ENCODE measurements at places on chromosomes 2 and 18.

DNA sequence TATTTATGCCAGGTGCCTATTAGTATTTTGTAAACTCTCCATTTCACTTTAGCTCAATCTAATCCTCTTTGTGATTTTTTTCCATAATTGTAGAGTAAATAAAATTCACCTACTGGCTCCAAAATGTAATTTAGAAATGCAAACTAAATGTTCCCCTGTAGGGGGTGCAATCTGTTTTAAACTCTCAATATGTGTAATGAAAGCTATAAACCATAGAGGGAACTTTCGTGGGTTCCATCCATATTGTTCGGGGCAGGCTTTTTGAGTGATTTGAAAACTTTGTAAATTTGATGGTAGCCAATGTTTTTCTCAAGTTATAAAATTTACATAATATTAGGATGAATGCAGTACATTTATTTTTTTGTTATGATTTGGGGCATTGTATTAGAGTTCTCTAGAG lies 49.4 kb downstream of the TSPYL6 start:
- no peak for DNase-seq

- no peak for DNase-seq
Observed at GRCh38 chr18:35086704-35087103, 45.5 kb downstream of the MAPRE2 start.

DNA sequence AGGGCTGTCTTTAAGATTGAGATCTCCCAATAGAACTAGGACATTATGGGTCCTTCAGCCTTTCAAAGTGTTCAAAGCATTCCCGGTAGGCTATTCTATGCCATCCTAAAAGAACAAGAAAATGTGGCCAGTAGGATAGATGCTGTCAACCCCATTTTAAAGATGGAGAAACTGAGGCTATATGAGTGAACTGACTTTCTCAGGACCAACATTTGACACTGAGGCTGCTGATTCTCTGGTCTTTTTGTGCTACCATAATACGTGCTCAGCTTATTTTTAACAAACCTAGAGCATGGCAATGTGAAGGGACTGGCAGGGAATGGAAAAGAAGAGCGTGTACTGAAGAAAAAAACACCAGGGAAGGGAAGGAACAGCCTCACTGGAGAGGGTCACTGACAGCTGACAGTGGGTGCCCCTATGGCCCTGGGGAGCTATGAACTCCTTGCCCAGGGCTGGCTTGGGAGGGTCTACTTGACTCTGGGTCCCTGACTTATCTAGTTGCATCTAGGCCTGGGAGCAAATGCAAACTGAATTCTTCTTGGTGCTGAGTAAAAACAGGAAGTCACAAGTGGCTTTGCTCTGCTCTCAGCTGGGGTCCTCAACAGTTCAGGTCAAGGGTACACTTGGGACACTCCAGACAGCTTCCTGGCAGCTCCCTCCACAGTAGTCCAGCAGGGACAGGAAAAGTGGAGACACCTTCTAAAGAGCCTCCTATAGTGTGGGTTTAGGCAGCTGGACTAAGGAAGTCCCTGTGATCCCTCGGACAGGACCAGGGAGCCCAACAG lies 2.3 kb downstream of the CYRIA start:
- DNase-seq: no peak

- no peak for DNase-seq
Observed at GRCh38 chr18:13831864-13832508, 8.0 kb downstream of the MC5R start.

GRCh38 chr2:31937741-31938140 lies 73.1 kb downstream of the MEMO1 start:
- DNase-seq: no peak

GRCh38 chr2:50263728-50264127 lies 768.2 kb downstream of the NRXN1 start:
- no peak for DNase-seq

DNA sequence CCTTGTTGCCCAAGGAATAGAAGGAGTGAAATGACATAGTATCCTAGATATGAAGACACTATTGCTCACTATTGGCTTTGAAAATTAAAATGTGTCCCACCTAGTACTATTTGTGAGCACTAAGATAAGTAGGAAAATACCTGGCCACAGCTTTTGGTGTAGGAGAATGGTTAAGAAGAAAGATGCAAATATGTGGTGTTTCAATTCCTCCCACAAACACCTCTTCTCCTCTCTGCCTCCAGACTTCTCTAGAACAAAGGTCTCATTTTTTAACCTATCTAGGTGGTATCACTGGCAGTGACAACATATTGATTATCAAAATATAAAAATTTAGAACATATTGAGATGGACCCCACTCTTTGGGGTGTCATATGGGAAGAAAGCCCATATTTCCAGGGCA lies 929.9 kb upstream of the FANCL start:
- DNase-seq: no peak

- no peak for DNase-seq
Observed at GRCh38 chr2:42025151-42025582, 22.7 kb upstream of the PKDCC start.

DNA sequence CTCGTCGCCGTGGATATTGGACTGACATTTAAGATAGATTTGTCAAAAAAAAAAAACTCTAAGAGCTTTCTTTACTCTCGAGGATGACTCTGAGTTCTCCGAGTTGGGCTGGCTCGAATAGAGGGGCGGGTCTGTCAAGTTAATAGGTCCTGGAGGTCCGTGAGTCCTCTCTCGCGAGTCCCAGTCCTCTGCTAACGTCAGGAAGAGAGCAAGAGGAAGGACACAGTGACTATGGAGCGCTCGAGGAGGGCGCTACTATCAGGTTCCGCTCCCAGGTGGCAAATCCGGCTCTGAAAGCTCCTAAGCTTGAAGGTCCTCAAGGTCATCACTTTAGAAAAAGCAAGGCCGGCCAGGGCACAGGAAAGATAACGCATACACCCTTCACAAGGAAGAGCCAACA lies 404 bp upstream of the AKAIN1 start:
- DNase-seq: no peak

DNA sequence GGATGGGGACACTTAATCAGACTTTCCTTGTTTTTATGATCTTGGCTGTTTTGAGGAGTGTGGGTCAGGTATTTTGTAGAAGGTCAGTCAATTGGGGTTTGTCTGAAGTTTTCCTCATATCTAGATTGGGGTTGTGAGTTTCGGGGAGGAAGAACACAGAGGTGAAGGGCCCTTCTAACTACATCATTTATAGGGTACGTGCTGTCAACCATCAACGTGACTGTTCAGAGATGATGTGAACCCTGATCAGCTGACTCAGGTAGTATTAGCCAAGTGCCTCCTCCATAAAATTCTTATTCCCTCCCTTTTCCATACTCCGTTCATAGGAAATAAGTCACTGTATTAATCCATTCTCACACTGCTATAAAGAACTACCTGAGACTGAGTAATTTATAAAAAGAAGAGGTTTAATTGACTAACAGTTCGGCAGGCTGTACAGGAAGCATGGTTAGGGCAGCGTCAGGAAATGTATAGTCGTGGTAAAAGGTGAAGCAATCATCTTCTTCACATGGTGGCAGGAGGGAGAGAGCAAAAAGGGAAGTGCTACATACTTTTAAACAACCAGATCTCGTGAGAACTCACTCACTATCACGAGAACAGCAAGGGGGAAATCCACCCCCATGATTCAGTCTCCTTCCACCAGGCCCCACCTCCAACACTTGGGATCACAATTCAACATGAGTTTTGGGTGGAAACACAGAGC lies 547.1 kb upstream of the LINC00305 start:
- DNase-seq: no peak

GRCh38 chr18:4391859-4392258 lies 63.2 kb downstream of the DLGAP1 start:
- DNase-seq: no peak

DNA sequence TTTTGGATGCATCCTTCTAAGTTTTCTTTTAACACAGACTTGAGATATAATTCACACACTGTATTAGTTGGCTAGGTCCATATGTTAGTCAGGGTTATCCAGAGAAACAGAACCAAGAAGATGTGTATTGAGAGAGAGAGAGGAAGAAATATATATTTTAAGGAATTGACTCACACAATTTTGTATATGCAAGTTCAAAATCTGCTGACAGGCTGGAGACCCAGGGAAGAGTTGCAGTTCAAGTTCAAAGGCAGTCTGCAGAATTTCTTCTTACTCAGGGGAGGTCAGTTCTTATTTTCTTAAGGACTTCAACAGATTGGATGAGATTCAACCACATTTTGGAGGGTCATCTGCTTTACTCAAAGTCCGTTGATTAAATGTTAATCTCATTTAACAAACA lies 23.0 kb upstream of the MRO start:
- no peak for DNase-seq

GRCh38 chr18:75723521-75724340 lies 296.2 kb upstream of the SMIM21 start:
- DNase-seq: no peak

- no peak for DNase-seq
Observed at GRCh38 chr18:12076424-12077140, 17.1 kb upstream of the ANKRD62 start.

- DNase-seq: no peak
Observed at GRCh38 chr2:8168876-8169424, 512.9 kb upstream of the ID2 start.

- DNase-seq: no peak
Observed at GRCh38 chr2:207260021-207260420, 94.3 kb upstream of the KLF7 start.

GRCh38 chr18:75016025-75016717 lies 192.8 kb downstream of the PTGR3 start:
- no peak for DNase-seq

- DNase-seq: no peak
Observed at GRCh38 chr2:162002623-162003235, 71.3 kb downstream of the DPP4 start.

- DNase-seq: no peak
Observed at GRCh38 chr2:208643145-208643544, 236.6 kb downstream of the PTH2R start.

DNA sequence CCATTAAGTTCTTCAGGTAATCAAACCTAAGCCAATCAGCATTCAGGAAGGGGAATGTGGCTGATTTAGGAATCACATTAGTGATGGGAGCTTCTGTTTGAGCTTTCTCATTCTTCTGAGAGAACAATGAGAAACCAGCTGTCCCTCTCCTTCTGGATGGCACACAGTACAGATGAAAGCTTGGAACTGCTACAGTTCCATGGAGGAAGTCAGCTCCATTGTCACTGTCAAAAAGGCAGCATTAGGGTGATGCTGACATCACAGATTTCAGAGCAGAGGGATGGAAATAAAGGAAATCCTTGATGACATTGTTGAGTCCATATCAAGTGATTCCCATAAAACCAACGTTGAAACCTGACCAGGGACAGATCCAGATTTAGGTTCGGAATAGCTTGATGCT lies 36.1 kb upstream of the ACYP2 start:
- no peak for DNase-seq

GRCh38 chr2:38765149-38765548 lies 12.9 kb upstream of the GEMIN6 start:
- no peak for DNase-seq

GRCh38 chr18:33538418-33539042 lies 39.5 kb upstream of the ASXL3 start:
- no peak for DNase-seq

- DNase-seq: no peak
Observed at GRCh38 chr2:38277245-38278116, 99.6 kb downstream of the ATL2 start.

GRCh38 chr18:24306201-24306600 lies 91.4 kb downstream of the OSBPL1A start:
- no peak for DNase-seq

GRCh38 chr2:80396276-80396675 lies 91.7 kb upstream of the LRRTM1 start:
- DNase-seq: no peak

DNA sequence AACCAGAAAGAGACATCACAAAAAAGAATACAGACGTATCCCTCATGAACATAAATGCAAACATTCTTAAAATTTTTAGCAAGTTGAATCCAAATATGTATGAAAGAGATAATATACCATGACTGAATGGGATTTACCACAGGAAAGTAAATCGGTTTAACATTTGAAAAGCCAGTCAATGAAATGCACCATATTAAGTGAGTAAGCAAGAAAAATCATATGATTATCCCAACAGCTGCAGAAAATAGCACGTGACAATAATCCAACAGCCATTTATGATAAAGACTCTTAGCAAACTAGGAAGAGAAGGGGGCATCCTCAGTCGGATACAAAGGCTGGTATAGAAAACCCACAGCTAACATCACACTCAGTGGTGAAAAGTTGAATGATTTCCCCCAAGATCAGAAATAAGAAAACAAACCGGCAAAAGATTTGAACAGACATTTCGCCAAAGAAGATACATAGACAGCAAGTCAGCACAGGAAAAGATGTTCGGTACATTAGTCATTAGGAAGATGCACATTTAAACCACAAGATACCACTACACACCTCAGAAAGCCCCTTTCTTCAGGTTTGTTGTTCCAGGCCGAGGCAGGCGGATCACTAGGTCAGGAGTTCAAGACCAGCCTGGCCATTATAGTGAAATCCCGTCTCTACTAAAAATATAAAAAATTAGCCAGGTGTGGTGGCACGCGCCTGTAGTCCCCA lies 144.3 kb downstream of the INHBB start:
- no peak for DNase-seq

GRCh38 chr2:157076526-157077161 lies 180.9 kb upstream of the GALNT5 start:
- no peak for DNase-seq

- DNase-seq: no peak
Observed at GRCh38 chr2:100754951-100755350, 65.0 kb upstream of the NPAS2 start.

DNA sequence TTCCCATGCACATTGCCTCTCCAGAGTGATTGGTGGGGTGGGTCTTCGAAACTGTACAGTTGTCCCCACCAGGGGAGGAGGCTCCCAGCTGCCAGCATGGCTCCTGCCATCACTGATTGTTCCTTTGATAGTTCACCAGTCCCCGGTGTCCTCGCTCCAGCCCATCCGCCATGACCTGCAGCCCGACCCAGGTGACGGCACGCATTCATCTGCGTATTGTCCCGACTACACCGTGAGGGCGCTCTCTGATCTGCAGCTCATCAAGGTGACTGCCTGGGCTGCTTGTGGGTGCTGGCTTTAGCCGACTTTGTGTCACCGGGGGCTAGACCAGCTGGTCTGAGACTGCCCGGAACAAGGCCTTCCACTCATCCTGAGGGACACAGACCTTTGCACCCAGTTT lies 12.4 kb downstream of the CNNM3 start:
- no peak for DNase-seq

DNA sequence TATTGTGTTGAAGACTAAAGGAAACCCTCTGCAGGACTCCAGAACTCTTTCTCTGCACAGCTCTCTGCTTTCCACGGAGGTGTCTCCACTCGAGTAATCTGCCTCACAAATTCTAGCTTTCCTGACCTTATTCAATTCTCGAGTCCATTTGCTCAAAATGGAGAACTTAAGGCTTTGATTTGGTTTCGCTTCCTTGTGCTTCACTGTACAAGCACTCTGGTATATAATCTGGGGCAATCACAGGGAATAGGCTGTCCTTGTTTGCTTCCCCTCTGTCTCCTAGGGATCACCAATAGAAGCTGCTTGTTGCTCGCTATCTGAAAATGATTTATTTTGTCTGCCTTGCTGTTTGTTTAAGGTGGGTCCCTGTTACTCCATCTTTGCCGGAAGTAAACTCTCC lies 129.1 kb upstream of the DOCK10 start:
- no peak for DNase-seq
